ENCODE measurements at places on chromosomes 3 and 15.
A peak's percentile ranks its signal among the peaks of the same experiment; 100 is the strongest.

GRCh38 chr3:182626484-182627467 lies 166.5 kb upstream of the ATP11B start:
- DNase-seq = no peak

GRCh38 chr15:62357431-62357830 lies 192.3 kb upstream of the C2CD4B start:
- DNase-seq = no peak

DNA sequence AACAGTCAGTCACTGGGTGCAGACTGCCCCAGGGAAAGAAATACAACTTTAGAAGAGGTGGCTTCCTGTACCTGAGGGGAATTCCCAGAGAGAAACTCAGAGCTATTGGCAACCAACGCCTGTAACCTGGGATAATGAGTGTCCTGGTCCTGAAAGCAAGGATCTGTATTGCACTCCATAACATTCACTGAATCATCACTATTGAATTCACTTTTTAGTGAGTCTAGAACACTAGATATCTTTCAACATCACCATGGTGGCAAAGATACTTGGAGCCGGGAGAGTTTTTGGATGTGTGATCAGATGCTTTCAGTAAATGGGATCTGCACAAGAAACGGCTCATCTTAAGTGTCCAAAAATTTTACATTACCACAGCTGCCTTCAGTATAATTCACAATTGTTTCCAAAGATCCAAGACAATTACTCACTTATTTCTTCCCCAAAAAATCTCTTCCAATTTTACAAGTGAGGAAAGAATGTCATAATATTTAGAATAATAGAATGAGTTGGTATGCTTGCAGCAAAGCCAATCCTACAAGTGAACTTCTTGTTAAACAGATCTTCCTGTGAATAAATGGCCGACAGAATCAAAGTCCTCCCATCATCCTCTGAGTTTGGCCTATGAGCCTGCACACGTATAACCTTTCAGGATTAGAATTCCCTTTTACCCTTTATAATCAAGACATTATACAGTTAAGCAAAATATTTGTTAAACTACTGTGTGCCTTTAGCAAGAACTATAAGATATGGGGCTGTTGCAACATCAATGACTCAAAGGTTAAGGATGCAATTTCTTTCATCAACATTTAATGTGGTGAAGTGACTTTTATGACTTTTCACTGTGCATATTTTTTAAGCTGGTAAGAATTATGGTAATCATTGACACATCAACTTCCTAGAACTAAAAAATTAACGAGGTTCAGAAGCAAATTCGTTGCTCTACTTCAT lies 243.3 kb upstream of the COL8A1 start:
- DNase-seq = peak; percentile 62

DNA sequence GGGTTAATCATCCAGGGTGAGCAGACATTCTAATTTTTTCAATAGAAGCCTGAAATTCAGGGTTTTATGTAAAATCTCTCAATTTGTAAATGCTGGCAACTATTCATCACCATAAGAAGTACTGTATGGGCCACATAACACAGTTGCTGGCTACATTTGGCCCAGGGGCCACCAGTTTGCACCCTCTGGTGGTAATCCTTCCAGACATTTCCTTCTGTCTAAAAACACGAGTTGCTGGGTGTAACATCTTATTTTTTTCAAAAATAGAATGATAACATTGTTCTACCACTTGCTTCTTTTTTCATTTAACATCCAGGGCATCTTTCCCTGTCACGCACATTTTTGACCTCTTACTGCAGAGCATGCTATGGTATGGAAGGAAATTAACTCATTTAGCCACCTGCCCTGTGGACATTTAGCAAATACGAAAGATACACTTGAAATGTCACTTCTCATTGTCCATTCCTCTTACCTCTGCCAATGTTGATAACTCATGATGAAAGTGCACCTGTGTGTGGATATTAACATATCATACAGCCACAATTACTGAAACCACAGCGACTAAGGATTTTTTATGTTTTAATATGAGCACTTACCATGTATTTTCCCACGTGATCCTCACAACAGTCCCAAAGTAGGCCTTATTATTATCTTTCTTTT lies 117.5 kb upstream of the ARHGEF3 start:
- no peak for DNase-seq

- no peak for DNase-seq
These were observed 235.2 kb downstream of the GABRB3 start for GRCh38 chr15:26537663-26538062.

GRCh38 chr3:47057212-47057671 lies 77.8 kb downstream of the NBEAL2 start:
- DNase-seq = no peak

DNA sequence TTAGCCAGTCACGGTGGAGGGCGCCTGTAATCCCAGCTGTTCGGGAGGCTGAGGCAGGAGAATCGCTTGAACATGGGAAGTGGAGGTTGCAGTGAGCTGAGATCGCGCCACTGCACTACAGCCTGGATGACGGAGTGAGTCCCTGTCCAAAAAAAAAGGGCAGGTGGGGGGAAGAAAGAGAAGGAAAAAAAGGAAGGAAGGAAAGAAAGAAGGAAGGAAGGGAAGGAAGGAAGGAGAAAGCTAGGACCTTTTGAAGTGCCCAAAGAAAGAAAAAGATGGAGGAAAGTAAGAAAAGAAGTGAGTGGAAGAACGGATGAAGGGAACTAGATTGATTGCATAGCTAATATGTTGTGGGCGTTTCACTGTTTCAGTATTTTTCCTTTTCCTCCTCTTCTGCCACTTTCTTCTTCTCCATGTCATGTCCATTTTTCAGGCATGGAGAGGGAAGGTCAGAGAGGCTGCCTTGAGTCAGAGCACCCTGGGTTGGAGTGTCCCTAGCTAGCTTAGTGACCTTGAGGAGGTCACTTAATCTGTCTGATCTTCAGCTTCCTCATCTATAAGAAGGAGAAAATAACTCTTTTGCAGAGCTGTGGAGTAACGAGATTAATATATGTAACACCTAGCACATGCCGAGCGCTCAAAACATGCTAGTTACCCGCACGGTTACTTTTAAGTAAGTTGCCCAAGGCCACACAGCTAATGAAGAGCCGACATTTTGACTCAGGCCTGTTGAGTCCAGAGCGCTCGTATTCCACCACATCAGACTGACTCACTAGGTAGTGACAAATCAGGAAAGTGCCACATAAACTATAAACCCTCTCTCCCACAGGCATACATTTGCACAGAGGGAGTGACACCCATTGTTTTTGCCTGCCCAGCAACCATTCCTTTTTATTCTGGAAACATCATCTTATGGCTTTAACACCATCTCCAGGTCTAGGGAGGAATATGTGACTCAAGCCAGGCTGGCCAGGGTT lies 42.2 kb downstream of the BHLHE40 start:
- no peak for DNase-seq

DNA sequence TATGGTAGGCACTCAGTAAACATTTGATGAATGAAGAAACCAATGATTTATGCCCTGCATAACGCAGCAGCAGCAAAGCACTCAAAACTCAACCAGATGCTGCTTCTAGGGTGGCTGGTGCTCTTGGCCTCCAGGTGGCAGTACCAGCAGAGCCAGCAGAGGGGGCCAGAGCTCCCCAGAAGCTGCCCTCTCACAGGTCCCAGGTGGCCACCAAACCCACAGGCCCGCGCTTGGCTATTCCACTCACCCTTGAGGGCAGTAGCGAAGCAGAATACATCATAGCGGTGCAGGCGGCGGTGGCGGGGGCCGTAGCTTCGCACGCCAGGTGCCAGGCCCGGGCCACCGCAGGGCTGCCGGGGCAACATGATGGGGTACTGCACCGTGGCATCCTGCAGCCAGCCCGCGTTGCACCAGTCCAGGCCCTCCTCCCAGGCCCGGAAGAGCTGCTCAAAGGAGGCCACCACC lies 16.6 kb downstream of the HAPLN3 start:
- no peak for DNase-seq

GRCh38 chr3:6260551-6261191 lies 600.2 kb upstream of the GRM7 start:
- no peak for DNase-seq

DNA sequence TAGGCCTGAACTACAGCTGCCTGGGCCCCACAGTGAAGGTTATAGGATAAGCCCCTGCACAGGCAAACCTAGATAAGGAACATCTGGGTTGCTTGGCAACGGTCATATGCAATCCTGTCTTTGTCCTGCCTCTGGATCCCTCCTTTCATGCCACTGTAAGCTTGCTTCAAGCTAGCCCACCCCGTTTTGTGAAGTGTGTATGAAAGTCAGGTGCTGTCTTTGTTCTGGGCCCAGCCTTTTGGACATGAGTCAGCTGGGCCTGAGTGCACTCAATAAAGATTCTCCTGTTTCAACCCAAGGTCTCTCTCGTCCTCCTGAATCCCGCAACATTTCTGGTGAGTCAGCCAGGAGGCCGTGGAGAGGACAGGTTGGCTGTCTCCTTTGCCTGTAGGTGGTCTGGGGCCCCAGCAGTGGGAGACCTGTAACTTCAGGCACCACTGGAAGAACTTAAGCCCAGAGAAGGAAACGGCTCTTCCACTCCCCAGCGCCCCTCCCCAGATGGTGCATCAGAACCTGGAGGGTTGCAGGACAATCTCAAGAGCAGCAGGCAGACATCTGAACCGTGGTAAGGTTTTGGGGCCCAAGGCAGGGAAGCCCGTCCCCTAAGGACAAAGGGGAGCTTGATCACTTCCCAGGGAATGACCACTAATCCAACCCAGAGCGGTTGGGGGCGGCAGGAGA lies 8.3 kb upstream of the SLC9C1 start:
- no peak for DNase-seq

DNA sequence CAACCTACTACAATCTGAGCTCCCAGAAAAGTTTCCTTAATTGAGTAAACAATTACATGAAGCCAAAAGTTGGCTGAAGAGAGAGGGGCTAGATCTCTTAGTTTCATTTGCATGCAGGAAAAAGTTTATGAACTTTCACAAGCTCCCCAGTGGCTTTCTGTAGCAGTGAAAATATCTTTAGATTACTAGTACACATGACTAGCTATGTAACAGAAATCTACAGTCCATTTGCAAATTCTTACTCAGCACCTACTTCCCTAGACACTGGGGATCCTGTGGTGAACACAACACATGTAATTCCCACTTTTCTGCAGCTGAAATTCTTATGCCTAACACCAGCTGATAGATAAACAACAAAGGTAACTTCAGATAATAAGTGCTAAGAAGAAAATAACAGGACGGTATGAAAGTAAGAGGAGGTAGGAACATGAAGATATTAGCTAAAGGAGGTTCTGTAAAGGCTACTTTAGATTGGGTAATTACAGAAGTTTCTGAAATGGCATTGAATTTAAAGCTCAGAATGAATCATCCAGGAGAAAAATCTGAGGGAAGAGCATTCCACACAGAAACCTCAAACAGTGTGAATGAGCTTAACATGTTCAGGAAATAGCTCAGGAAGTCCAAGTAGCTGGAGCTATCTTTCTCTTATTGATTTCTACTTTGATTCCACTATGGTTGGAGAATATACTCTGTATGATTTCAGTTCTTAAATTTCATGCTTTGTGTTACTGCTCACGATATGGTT lies 204.8 kb downstream of the MAGI1 start:
- DNase-seq = no peak

DNA sequence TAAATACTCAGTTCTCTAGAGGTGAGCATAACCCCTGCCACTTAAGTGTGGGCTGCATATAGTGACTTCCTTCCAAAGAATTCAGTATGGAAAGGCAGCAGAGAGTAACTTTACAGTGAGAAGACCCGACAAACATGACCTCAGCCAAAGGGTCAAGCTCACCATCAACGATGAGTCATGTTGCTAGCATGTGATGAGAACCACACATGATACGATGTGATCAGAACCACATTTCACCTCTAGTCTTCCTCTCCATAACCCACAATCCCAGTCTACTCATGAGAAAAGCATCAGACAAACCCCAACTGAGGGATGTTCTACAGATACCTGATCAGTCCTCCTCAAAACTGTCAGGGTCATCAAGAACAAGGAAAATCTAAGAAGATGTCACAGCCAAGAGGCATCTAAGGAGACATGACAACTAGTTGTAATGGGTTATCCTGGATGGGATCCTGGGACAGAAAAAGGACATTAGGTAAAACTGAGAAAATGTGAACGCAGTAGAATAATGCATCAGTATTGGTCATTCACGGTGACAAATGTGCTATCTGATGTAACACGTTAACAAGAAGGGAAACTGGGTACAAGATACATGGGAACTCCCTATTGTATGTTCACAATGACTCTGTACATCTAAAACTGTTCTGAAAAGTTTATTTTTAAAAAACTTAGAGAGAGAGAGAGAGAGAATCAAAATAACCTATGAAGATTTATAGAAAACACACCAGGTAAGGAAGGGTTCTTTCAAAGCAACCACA lies 28.3 kb downstream of the SEC61A1 start:
- peak; percentile 80 for DNase-seq

DNA sequence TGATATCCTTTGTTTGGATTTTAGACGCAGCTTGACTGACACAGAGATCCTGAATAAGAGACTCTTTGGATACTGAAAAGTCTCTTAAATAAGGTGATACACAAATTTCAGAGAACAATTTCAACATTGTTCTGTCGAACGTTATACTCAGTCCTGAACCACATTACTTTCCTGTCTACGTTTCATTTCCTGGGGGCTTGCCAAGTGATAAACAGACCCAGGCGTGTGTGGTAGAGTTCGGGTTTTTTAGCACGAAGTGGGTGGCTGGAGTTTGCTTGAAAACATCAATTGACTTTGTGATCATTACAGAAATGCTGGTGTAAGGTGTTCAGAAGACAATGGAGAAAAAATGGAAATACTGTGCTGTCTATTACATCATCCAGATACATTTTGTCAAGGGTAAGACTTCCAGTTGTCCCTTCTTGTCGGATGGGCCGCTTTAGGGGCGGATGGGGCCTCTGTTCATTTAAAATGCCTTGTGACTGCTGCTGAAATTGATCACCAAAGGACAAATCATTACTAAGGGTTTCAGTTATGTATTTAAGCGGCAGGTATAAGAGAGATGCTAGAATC lies at the start of gene CD96:
CD96 (plus strand) TSS at position 287 of the 573 bp plus-strand sequence; CDS start at position 339, 52 bp downstream.
- DNase-seq = peak; percentile 8

GRCh38 chr3:15923640-15924405 lies 126.0 kb upstream of the ANKRD28 start:
- no peak for DNase-seq

DNA sequence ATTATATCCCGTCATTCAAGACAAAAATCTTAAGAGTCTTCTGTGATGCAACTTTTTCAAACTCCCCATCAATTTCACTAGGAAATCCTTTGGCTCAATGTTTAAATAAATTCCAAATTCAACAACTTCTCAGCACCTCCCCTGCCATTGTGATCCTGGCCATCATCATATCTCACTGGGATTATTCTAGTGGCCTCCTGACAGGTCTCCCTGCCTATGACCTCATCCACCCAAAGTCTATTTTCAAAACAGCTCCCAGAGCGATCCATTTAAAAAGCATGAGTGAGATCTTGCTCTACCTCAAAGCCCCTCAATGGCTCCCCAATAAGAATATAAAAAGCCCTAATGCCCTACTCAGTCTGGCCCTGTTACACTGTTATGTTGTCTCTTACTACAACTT lies 293.2 kb downstream of the FOXP1 start:
- DNase-seq = no peak

- no peak for DNase-seq
These were observed 43.6 kb downstream of the WHAMM start for GRCh38 chr15:82852941-82853561.

- peak; percentile 67 for DNase-seq
These were observed 45.2 kb downstream of the TYRO3 start for GRCh38 chr15:41603941-41604911.

GRCh38 chr15:34753236-34753894 lies 1.4 kb downstream of the GJD2 start:
- DNase-seq = no peak

Data from fibroblast of the conjunctiva (primary cell).